B cell (primary cell): ENCODE measurements at places on chromosomes 2 and 18. TPM values are rescaled to one million over a fixed set of nuclear protein-coding genes. Genes with fewer than 3 reads are reported as not detected.

FBXO48 gene
- 1.5 and 1.8 TPM in 2 replicates for polyA plus RNA-seq

- no peak overlapping the region for H3K27ac ChIP-seq
- no peaks in the 10 kb centered on the region for H3K27me3 ChIP-seq
These were observed 103.3 kb downstream of the PLA2R1 start for GRCh38 chr2:159959136-159959535.

GRCh38 chr2:132547090-132547687 is 122.8 kb downstream of the LYPD1 start:
- no peak overlapping the region for H3K4me3 ChIP-seq
- H3K27me3 ChIP-seq, result no peaks in the 10 kb centered on the region
- H3K4me1 ChIP-seq, result no peaks in the 10 kb centered on the region

DNA sequence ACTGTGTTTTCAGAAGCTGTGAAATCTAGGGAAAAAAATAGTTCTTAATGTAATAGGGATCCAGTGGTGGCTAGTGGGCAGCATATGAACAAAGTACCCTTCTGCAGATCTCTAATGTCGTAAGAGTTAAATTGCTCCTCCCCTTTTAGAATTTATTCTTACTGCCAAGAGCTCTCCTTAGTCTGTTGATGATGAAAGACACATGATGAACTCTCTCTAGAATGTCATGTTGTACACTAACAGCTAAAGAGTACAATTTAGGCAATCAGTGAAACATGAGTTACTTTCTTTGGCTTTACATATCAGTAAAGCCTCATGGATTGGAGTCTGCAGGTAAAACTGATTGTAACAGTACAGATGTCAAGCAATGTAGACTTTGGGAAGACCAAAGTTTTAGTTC is 84.2 kb downstream of the SLC39A10 start:
- no peaks in the 10 kb centered on the region for H3K27me3 ChIP-seq
- H3K4me1 ChIP-seq, result no peaks in the 10 kb centered on the region
- H3K36me3 ChIP-seq, result peaks cover 4% of the 10 kb centered on the region
- H3K27ac ChIP-seq, result no peak overlapping the region
- no peak overlapping the region for H3K4me3 ChIP-seq

DNA sequence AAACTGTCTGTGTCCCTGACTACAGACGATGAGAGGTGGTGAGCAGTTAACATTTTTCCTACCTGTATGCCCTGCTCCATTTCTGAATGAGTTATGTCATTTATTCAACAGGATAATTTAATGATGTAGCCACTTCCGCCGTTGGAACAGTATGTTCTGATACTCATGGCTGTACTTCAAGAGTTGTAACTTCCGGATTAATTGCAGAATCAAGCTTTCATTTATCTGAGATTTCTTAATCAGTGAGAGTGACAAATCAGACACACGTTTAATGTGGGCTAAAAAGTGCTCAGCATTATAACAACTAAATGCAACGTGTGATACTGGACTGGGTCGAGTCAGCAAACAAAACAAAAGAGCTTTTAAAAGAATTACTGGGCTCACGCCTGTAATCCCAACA is 107.7 kb downstream of the KCTD1 start:
- no peak overlapping the region for H3K27ac ChIP-seq
- peaks cover 13% of the 10 kb centered on the region for H3K4me1 ChIP-seq
- no peak for DNase-seq
- H3K27me3 ChIP-seq, result peaks cover 11% of the 10 kb centered on the region
- no peaks in the 10 kb centered on the region for H3K36me3 ChIP-seq
- H3K4me3 ChIP-seq, result no peak overlapping the region
